ENCODE measurements at places on chromosomes 4 and X.

DNA sequence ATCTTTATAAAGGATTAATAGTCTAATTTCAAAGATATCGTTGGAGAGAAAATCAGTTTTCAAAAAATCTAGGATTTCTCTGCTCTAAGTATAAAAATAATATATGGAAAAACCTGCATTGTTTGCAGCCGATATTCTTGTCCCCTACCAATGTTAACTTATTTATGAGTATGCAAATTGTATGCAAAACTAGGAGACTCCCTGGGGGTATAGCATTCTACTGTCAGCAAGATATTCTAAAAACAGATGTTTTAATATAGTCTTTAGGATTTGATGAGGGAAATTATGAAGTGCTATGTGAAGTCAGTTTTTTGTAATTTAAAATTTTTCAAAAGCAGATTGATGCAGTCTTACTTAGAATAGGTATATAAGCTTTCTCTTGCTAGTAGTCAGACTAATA lies 40.9 kb downstream of the GK2 start:
- no peak for DNase-seq

GRCh38 chrX:137858106-137858505 lies 292.2 kb downstream of the ZIC3 start:
- no peak for DNase-seq

DNA sequence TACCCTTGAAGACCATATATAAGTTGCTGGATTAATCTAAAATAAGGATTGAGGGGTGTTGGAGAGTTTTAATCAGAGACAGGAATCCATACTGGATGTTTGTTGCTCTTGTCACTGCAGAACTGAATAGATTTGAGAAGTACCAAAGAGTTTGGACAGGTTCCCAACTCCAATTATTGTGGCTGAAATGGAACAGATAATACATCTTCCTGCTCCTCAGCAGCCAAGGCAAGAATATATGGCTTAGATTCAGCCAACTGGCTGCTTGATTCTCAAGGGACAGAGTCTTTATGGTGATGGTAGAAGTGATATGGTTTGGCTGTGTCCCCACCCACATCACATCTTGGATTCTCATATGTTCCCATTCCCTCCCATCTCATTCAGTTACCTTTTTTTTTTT lies 97.0 kb upstream of the PDHA2 start:
- no peak for DNase-seq

- no peak for DNase-seq
Measured at GRCh38 chr4:132214519-132214918, 934.6 kb upstream of the PCDH10 start.

DNA sequence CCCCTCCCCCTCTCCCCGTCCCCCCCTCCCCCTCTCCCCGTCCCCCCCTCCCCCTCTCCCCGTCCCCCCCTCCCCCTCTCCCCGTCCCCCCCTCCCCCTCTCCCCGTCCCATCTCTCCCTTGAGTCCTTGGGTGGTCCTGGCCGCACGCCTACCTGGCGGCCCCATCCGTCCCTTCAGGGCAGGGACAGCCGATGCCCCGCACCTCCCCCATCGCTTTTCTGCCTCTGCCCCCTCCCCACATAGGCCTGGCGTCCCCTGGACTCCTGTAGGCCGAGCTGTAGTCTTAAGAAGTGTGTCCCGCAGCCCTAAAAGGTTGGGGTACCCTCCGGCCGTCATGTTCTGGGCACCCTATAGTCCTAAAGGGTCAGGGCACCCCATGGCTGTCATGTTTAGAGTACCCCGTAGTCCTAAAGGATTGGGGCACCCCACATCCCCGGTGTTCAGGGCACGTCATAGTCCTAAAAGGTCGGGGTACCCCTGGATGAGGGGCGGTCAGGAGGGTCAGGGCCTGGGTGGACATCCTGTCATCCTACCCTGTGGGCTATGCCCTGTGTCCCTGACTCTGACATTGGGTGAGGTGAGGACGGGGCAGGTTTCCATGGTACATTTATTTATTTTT lies 10.8 kb upstream of the GTPBP6 start:
- no peak for DNase-seq

DNA sequence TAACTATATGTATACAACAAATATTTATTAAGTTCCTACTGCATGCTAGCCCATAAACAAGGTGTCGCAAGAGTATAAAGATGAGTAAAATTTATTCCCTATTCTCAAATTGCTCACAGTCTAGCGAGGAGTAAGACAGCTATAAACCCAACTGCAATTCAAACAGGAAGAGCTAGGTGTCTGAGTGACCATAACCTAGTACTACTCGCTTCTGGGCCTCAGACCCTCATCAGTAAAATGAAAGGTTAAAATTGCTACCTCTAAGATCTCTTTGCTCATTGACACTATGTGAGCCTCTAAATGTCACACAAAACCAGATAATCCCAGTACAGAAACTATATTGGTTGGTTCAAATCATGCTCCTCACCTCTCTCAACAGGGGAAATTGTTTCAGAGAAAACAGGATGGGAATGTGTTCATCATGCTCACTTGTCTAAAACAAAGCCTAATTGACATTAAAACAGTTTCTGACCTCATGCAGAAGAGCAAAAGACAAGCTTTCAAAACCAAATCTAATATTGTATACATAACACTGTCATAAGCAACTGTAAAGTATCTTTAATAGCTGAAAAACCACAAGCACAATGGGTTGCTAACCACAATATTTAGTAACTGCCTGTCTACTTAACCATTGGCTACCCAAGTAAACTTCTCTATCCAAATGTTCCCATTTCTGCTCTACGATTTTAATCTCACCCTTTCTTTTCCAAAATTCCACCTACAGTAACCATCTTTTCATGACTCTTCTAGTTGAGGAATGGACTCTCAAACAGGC lies 264.6 kb upstream of the FMR1 start:
- no peak for DNase-seq

DNA sequence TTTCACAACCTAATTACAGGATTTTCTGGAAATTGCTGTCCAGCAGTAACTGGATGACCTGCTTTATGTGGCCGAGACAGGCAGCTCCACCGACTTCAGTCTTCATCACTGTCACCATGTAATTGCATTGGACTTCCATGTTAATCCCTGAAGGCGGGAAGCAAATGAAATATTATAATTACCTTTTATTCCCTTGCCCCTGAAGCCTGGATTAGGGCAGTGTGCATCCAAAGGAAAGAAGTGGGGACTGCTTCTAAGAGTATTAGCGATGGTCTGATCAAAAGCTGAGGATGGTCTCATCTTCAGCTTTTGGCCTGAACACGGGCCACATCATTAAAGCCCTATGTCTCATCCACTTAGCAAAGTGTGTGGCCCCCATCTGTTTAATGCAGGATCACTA lies 311.6 kb upstream of the GALNT7 start:
- no peak for DNase-seq

GRCh38 chrX:105173071-105173470 lies 47.4 kb downstream of the TEX13A start:
- no peak for DNase-seq

DNA sequence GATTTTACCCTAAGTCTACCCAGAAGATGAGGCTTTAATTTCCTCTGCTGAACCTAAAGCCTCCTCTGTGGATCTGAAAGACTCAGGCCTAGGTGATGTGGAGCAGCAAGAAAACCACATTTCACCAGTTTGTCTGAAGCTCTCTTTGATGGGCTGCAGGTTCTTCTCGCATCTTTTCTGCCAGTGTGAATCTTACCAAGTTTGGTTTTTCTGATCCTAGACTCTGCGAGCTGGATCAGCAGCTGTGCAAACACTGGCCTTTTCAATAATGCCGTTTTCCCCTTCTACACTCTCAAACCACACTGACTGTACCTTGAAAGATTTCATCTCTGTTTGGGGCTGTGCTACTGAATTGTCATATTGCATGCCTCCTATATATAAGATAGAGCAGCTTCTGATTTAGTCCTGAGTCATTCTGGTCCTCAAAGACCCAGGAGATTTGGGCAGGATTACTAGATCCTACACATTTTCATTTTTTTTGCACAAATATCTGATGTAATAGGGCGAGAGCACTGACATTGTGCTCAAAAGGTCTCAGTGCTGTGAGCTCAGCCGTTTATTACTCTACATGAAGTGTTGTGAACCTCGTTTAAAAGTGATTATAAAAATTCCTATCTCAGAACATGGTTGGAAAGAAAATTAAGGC lies 133.6 kb upstream of the FAM9C start:
- DNase-seq, result no peak

GRCh38 chrX:110477593-110478228 lies 119.1 kb downstream of the RTL9 start:
- DNase-seq, result no peak

GRCh38 chrX:72243472-72243871 lies 4.6 kb upstream of the ERCC6L start:
- peak; percentile 9 for DNase-seq

DNA sequence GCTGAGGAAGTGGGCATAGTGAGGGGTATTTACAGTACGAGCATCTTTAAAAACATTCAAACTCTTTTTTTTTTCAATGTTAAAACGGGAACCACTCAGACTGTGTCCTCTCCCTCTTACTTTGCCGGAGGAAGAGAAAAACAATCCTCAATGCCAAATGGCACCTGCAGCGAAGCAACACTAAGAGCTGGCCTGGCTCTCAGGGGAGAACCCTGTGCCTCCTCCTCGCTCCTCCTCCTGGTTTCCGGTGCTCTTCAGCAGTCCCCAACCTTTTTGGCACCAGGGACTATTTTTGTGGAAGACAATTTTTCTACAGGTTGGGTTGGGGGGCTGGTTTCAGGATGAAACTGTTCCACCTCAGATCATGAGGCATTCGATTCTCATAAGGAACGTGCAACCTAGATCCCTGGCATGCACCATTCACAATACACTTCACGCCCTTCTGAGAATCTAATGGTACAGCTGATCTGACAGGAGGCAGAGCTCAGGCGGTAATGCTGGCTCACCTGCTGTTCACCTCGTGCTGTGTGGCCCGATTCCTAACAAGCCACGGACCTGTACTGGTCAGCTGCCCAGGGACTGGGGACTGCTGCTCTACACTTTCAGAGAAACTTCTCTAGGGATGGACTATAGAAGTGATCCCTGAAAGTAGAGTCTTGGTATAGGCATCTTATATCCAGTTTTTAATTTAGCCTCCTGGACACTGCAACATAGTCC lies 404.1 kb downstream of the RAPGEF2 start:
- DNase-seq, result no peak

- no peak for DNase-seq
Measured at GRCh38 chr4:1048773-1049590, 37.6 kb downstream of the FGFRL1 start.

GRCh38 chr4:183158062-183158461 lies 59.0 kb downstream of the WWC2 start:
- peak; percentile 23 for DNase-seq

DNA sequence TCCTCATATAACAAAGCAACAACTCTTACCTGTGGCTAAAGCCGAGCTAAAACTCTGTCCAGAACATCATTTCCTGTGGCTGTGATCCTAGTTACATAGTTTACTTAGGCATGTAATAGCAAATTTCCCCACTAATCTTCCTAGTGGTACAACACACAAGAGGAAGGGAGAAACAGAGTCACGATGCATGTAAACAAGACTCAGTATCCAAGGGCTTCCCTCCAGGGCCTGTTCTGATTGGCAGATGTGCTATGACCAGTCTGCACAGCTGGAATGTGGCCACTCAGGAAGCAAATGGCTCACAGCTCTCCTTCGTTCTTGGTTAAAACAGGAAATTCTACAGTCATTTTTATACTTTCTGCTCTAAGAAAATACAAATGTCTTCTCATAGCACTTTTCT lies 49.2 kb upstream of the PRSS48 start:
- peak; percentile 28 for DNase-seq

DNA sequence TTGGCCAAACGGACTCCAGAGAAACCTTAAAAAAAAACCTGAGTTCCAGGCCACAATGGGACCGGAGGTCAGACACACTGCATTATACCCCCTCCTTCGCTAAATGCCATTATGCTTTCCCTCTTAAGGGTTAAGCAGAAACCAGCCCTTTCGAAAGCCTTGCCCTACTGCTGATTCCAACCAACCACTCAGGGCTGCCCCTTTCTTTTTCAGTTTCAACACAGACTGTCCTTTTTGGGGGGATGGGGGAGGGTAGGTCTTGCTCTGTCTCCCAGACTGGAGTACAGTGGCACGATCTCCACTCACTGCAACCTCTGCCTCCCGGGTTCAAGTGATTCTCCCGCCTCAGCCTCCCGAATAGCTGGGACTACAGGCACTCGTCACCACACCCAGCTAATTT lies 49.5 kb upstream of the MAN2B2 start:
- no peak for DNase-seq

DNA sequence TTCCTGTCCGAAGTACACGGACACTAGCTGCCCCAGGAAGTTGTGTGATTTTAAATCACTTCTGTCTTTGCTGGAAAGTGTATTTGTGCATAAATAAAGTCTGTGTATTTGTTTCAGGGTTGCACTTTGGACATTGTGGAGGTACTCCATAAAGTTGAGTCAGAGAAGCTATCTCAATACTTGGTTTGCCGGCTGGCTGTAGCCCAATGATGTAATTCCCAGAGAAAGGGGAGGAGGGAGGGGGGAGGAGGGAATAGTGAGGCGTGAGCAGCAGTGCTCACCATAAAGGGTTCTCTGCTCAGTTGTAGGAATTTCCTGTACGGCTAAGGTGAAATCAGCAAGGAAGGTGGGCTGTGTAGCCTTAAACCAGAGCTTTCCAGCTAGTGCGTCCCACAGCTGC lies 7.5 kb downstream of the APEX2 start:
- peak; percentile 9 for DNase-seq

GRCh38 chr4:124631760-124632159 lies 80.8 kb downstream of the ANKRD50 start:
- peak; percentile 89 for DNase-seq

GRCh38 chr4:169024762-169025161 lies 14.7 kb upstream of the CBR4 start:
- no peak for DNase-seq

DNA sequence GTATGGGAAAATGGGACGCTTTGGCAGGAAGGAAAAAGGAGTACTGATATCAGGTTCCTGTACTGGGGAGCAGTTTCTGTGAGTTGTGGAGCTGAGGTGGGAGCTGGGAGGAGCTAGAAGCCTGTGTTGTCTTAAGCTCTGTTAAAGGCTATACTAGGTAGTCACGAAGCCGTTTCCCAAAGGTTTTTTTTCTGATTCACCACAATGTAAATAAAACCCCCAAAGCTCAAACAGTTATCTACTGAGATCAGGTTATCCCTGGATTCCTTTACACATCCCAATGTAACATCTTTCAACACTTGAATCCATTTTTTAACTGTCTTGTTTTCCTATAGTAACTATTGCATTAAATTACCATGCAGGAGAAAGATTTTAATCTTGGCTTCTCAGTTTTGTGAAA lies 297.4 kb upstream of the SFRP2 start:
- DNase-seq, result no peak

GRCh38 chr4:38128478-38129459 lies 168.6 kb downstream of the PTTG2 start:
- DNase-seq, result no peak

DNA sequence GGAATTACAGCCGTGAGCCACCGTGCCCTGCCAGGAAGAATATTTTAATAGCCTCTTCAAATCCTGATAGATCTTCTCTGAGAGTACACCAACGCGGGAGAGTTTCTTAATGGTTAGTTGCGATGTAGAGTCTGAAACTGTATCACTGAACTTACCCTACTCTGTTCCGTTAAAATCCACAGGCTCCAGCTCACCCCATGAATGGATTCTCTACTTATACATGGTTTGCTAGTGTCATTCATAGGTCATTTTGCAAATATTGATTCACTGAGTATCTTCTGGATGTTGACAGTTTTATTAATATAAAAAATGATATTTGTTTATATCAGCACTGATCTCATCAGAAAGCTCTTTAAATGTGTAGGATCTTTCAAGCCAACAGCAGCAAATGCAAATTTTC lies 99.9 kb downstream of the FAM193A start:
- no peak for DNase-seq

- DNase-seq, result peak; percentile 18
Measured at GRCh38 chrX:148649145-148649795, 148.9 kb downstream of the AFF2 start.

GRCh38 chr4:35189988-35190613 lies 1054.2 kb downstream of the ARAP2 start:
- DNase-seq, result no peak
